ENCODE measurements at places on chromosomes 5 and 9.

DNA sequence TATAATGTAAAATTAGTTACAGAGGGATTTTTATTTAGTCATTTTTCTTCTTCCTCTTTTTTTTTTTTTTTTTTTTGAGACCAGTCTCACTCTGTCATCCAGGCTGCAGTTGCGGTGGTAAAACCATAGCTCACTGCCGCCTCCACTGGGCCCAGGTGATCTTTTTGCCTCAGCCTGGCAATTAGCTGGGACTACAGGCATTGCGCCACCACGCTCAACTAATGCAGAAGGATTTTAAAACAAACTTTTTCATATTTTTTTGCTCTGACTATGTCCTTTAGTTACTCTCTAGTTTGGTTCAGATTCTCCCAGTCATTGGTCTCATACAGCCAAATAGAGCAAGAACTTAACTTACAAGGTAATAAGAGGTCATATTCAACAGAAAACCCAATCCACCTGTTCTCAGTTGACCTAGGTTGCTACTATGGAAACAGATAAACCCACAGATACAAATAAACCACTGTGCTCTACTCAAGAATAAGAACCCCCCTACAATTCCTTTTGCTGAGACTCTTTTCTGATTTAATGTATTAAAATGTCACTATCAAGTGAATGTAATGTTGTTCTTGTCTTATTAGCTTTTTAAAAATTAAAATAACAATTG lies 50.1 kb upstream of the TTC39B start:
- DNase-seq: no peak

GRCh38 chr5:29796013-29796412 lies 1397.5 kb upstream of the CDH6 start:
- DNase-seq: no peak

DNA sequence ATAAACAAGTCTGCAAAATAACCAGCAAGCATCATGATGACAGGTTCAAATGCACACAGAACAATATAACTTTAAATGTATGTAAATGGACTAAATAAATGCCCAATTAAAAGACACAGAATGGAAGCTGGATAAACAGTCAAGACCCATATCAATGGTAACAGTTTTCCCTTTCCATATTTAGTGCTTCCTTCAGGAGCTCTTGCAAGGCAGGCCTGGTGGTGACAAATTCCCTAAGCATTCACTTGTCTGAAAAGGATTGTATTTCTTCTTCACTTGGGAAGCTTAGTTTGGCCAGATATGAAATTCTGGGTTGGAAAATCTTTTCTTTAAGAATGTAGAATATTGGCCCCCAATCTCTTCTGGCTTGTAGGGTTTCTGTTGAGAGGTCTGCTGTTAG lies 120.2 kb upstream of the RASA1 start:
- no peak for DNase-seq

DNA sequence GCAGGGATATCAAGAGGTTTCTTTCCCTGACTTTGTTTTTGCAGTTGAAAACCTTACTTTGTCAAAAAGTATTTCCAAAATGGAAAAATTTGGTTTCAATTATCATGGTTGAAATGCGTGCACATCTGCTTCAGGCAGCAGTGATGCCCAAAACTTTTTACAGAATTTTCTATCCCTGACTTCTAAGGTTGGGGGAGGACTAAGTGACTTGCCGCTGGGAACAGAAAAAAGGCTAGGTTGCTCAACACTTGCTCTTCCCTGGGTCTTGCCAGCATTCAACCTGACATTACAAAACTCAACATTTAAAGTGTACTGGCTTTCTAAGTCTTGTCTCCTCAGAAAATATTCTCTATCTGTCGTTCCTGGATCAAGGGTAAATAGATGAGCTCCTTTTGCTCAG lies 4.7 kb downstream of the KLHL3 start:
- DNase-seq: no peak

DNA sequence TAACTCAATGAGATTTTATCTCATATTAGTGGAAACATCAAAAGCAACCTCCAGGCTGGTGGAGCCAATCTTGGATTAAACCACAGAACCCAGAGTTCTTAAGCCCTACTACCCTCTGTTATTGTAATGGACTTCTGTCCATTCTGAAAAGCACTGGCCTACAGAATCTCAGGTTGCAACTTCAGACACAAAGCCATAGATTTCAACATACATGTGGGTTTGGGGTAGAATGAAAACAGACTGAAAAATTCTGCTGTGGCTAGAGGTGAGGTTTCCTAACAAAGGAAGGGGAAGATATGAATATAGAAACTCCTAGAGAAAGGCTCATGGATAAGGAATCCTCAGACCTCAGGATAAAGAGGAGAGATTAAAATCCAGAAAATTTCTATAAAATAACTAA lies 569.8 kb upstream of the RIOK2 start:
- DNase-seq: no peak

GRCh38 chr5:151458314-151458713 lies 10.9 kb downstream of the SLC36A1 start:
- no peak for DNase-seq

DNA sequence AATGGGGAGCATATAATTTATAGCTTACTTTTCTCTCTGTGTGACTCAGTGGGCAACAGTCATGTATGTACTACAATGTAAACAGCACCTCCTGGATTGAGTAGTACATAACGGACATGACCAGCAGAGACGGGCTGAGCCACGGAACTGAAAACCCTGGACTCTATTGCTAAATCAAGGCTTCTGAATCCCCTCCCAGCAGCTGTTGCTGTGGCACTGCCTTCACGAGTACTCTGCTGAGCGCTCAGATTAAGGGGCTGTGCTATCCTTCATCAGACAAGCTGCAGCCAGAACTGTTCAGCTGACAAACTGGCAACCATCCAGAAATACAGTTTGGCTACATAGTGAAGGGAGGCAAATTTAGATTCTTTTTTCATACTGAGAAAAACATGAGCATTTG lies 131.3 kb upstream of the CCDC180 start:
- no peak for DNase-seq

GRCh38 chr5:79962575-79963222 lies 28.4 kb downstream of the MTX3 start:
- no peak for DNase-seq

DNA sequence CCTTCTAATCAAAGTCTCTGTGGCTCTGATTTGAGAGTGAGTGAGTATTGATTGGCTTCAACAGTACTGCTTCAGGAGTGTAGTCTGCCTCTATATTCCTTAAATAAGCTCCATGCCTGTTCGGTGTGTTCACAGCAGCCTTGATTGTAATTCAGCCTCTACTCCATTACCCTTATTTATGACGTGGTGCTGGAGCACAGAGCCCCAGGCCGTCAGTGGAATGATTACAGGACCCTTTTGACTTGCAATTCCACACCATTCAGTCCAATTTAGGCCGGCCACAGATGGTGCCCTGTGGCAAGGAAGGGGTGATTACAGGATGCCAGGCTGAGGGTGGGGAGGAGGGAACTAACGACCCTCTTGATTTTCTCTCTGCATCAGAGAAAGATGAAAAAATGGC lies 110.3 kb downstream of the ASTN2 start:
- no peak for DNase-seq

DNA sequence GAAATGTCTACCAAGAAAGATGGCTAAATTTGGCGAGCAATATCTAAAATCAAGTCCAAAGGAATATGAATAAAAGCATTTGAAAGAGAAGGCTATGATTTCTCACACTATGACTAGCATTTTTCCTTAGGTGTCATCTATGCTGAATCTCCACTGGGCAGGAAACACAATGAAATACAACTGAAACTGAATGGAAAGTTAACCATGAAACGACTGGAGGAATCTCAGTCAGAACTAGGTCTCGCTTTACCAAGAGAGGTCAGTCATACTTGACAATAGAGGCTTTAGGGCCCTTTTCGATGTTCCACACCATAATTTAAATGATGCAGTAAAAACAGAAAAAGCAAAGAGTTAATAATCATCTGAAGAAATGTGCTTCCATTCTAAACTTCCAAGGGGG lies 339.0 kb downstream of the PDE4D start:
- no peak for DNase-seq

DNA sequence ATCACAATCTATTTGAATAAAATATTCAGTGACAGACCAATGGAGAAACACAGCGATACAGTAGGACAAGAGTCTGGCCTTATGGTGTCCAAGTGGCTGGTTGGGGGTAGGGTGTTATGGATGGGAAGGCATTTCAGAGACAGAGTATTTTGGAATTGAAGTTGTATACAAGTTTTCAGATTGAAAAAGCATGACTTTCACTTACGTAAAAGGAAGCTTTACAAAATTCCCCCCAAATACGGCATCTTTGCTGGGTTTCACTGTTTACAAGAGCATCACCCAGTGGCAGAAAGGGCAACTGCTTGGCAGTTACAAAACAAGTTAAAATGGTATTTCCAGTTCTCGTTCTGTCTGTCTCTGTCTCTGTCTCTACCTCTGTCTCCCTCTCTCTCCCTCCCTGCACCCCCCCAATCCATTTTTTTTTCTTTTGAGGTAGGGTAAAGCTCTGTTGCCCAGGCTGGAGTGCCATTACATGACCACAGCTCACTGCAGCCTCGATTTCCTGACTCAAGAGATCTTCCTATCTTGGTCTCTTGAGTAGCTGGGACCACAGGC lies 86.2 kb downstream of the PTPN3 start:
- peak; percentile 45 for DNase-seq

GRCh38 chr9:21558079-21558478 lies 76.0 kb upstream of the IFNE start:
- no peak for DNase-seq

DNA sequence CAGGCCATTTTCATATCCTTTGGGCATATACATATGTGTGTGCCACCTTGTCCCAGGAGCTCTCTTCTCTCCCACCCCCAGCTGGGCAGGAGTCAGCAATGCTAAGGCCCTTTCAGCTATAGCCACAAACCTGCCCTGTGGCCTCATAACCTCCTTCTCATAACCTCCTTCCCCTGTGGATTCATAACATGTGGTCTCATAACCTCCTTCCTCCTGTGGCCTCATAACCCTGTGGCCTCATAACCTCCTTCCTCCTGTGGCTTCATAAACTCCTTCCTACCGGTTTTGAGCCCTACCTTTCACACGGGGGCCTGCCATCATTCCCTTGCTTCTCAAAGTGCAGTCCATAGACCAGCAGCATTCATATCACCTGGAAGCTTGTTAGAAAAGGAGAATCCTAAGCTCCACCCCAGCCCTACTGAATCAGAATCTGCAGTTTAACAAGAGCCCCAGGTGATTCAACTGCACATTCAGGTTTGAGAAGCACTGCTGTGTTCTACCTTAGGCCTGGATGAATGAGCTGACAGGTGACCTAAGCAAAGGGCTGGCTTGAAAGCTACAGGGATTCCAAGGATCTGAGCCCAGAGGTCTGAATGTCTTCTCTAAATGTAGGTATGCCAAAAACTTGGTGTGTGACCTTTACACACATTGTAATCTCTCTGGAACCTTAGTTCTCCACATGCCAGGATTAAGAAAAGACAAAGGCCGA lies 41.9 kb upstream of the PLPP6 start:
- DNase-seq: no peak

GRCh38 chr5:2708751-2709150 lies 42.7 kb downstream of the IRX2 start:
- DNase-seq: no peak

DNA sequence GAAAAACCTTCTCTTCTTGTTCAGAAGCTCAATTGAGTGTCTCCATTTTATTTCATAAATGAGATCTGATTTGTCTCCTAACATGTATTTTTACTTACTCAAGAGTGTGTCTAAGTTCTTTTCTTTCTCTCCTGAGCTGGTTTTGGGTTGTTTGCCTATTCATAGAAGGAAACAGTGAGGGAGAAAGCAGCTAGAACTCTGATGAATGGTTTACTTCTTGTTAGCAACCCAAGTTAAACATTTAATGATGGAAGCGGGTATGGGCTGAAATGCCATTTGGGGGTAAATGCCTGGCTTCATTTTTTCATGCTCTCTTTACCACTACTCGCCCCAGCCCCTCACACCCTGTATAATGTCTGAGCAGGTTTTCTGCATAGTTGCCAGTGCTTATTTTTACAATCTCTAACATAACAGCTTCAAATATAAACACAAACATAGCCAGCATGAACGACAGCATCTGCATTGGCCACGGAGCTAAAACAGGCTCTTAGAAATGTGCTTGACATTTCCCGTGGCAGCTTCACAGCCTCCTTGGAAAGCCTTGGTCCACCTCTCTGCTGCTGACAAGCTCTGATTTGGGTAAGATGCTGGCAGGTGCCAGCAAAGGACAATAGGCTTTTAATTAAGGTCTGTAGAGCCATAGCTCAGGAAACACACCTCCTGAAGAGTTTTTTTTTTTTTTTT lies 321.1 kb downstream of the ARHGEF28 start:
- no peak for DNase-seq

GRCh38 chr5:42715785-42716184 lies 40.8 kb upstream of the CCDC152 start:
- no peak for DNase-seq

- DNase-seq: no peak
These were observed 443.1 kb upstream of the ZNF608 start for GRCh38 chr5:125189531-125189941.

GRCh38 chr5:132207778-132208177 lies 19.9 kb downstream of the P4HA2 start:
- no peak for DNase-seq

GRCh38 chr9:127448112-127448805 lies 2.9 kb downstream of the RPL12 start:
- DNase-seq: no peak

GRCh38 chr9:928363-929042 lies 48.0 kb upstream of the DMRT3 start:
- peak; percentile 26 for DNase-seq

DNA sequence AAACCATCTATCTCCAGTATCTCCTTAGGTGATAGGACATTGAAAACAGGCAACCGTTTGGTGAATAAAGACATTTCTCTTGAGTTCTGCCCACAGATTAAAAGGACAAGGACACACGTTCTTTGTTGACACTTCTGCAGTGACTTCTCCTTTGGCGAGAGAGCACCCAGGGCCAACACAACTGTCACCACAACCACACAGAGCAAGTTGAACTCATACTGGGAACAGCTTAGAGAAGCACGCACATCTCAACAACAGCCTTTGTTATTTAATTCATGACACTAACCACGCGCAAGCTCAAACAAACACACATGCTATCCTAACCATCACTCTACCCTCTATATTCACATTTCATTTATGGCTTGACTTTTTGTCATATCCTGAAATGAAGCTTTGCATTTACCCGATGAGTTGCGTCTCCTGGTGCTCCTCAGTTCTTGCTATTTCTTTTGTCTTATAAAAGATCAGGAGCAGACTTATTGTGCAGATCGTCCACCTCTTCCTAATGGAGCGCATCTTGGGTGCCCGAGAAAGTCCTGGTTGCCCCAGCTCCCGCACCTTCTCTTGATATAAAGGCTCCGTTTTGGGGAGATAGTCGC lies 543 bp downstream of the ST8SIA4 start:
- peak; percentile 45 for DNase-seq

DNA sequence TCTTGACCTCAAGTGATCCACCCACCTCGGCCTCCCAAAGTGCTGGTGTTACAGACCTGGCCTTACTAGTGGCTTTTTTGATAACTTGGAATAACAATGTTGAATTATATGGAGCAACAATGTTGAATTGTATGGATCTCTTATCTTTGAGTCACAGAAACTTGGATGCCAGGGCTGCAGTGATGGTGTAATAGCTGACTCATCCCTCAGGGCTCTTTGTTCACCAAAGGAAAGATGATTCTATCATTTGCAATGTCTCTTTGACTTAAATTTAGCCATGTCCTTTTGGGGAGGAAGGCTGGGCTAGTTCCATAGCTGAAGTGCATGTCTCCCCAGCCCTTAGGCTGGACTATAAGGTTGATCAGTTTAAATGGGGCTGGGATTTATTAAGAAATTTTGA lies 172.3 kb downstream of the PDZD2 start:
- DNase-seq: no peak

GRCh38 chr9:85940275-85940831 lies 593 bp upstream of the NAA35 start:
- no peak for DNase-seq

GRCh38 chr9:82209797-82210470 lies 221.4 kb downstream of the SPATA31D1 start:
- DNase-seq: peak; percentile 77
